ENCODE measurements at places on chromosomes 4 and X. TPM values are rescaled to one million over a fixed set of nuclear protein-coding genes. Genes with fewer than 3 reads are reported as not detected.

- no peak for ATAC-seq
These were observed 24.3 kb downstream of the HMX1 start for GRCh38 chr4:8847331-8847730.

DNA sequence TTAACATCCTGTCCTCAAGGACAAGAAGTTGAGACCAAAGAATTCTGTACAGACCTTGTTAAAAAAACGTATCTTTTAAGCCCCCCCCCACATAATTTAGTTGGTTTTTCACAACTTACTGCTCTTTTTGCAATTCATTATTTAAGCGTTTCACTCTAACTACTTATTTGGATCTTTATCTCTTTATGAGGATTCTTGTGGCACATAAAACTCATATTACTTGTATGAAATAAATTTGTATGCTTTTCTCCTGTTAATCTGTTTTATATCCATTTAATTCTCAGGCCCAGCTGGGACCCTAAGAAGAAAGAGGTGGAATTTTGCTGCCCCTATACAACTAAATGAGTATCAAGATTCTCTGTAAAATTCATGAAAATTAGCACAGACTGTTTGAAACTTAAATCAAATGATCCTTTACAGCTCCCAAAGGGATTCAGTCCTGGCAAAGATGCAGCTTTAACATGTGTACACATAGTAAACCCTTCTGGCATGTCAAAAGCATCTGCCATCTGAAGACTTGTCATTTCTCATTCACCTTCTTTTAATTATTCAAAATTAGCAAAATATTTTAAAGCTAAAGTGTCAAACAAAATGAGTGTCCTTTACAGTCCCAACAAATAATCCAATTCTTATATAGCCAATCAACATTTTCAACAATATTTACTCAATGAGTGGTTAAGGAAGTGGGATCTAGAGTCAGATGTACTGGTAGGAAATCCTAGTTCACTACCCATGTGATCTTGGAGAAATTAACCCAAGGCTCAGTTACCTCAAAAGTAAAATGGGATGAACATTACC lies 17.7 kb downstream of the ARAP2 start:
- no peak for ATAC-seq

DNA sequence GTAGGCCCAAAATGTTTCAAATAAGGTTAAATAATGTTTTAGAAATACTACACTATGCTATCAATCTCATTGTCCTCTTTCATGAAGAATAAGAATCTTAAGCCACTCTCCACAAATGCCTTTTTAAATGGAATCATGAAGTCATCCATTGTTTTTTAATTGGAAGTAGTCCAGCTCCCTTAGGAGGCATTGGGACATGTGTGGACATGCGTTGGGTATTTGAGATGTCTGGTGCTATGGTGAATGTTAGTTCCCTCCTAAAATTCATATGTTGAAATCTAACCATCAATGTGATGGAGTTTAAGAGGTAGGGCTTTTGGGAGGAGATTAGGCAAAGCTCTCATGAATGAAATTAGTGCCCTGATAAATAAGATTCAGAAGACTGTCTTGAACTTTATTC lies 289.0 kb downstream of the C4orf33 start:
- ATAC-seq = no peak

DNA sequence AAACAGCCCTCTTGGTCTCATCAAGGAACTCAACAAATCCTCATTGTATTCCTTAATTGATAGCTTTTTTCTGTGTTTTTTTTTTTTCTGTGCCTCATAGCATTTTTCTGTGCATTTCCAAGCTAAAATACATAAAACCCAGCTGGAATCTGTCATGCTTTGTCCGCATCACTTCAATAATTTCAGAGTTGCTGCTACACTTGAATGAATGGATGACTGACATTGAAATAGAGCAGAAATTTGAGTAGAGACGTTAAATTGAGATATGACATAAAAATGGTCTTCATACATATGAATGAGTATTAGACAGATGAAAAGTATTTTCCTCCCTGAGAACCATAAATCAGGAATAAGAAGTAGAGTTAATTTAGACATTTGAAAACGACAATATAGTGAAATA lies 593.2 kb downstream of the TMA16 start:
- no peak for ATAC-seq

DNA sequence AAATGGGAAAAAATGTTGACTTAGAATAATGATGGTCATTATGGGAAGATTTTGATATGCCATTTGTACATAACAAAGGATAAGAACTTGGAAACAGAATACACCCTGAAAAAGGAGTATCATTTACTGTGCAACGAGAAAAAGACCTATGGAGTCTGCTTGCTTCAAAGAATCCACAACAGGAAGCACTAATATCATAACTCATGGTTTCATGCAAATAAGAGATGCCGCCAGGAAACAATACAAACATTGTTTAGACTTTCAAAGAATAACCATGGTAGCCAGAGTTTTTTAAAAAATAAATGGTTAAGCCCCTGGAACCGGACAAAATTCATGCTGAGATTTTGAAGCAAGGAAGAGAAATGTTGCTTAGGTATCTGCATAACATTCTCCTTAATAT lies 139.9 kb upstream of the ETNPPL start:
- no peak for ATAC-seq

DNA sequence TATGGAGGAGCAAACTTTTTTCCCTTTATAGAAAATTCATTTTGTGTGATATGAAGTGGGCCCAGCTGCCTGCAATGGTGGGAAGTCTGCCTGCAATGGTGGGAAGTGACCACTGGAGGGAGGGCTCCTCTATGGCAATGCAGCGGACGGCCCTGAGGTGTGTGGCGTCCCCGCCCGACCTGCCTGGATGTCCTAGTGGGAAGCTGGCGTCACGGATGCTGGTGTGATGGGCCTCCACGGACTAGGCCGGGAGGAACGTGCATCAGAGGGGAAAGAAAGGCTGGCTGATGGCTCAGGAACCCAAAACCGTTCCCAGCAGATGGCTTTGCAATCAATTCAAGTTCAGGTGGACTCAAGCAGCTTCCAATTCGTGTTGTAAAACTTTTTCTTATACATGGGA lies 177.9 kb downstream of the AFAP1 start:
- peak; percentile 88 for ATAC-seq

GRCh38 chr4:143382596-143382995 lies 45.9 kb downstream of the GAB1 start:
- ATAC-seq = no peak

- no peak for ATAC-seq
These were observed 60.8 kb upstream of the FMR1 start for GRCh38 chrX:147850875-147851274.

DNA sequence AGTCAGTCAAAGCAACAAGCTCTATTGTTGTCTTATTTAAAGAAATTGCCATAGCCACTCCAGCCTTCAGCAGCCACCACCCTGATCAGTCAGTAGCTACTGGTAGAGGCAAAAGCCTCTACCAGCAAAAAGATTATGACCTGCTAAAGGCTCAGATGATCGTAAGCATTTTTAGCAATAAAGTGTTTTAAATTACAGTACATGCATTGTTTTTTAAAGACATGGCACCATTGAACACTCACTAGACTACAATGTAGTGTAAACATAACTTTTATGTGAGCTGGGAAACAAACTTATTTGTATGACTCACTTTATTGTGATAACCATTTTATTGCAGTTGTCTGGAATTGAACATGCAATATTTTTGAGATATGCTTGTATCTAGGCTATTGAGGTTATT lies 32.3 kb upstream of the DYNLT3 start:
- ATAC-seq = no peak

GRCh38 chr4:147578593-147578992 lies 38.6 kb upstream of the TMEM184C start:
- no peak for ATAC-seq

GRCh38 chr4:74942918-74943253 lies 10.0 kb downstream of the PARM1 start:
- no peak for ATAC-seq

GRCh38 chr4:60266505-60266904 lies 933.6 kb upstream of the ADGRL3 start:
- ATAC-seq = no peak

DNA sequence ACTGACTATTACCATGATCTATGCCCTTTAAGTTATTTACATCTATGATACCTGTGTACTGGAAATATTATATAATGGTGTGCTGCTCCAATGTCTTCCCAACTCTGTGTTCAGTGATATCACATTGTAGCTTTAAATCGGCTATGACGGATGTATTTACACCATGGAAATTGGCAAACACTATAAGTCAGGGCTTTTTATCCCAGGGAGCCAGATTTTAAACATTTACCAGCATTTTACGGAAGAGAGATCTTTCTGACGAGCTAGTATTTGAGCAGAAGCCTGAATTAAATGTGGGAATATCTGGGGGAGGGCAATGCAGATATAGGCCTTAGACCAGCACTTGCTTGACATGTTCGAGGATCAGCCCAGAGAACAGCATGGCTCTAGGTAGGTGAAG lies 7.7 kb upstream of the PGM2 start:
- ATAC-seq = no peak

DNA sequence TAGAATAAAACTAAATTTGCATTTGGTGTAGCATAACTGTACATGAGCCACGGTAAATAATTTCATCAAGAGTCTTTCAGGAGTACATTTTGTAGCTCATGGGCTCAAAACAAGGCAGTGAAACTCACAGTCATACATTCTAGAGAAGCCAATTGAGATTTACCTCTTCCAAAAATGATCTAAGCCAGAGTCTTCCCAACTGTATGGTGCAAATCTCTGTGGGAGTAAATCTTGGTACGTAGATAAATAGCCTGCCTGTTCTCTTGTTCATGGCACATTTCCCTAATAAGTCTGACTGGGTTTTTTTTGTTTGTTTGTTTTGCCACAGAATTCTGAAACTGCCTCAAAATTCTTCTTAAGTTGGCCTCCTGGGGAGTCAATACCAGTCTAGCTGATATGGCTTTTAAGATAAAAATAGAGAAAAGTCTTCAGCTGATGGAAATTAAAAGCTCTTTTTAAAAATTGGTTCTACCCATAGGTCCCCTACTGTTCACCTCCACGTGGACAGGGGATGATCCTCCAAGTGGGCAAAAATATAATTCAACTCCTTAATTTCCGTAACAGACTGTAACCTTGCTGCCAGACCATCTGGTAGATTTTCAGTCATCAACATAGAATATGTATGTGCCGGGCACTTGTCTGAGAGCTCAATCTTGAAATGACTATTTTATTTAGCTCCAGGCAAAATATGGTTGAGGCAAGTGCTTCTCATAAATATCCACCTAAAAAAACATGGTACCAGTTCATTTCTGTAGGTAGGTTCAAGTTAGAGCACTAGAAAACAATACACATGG lies 365.4 kb downstream of the PDHA2 start:
- ATAC-seq = no peak

GRCh38 chr4:176838601-176839433 lies 46.1 kb upstream of the VEGFC start:
- no peak for ATAC-seq

GRCh38 chr4:152630324-152630723 lies 49.5 kb downstream of the TMEM154 start:
- no peak for ATAC-seq

DNA sequence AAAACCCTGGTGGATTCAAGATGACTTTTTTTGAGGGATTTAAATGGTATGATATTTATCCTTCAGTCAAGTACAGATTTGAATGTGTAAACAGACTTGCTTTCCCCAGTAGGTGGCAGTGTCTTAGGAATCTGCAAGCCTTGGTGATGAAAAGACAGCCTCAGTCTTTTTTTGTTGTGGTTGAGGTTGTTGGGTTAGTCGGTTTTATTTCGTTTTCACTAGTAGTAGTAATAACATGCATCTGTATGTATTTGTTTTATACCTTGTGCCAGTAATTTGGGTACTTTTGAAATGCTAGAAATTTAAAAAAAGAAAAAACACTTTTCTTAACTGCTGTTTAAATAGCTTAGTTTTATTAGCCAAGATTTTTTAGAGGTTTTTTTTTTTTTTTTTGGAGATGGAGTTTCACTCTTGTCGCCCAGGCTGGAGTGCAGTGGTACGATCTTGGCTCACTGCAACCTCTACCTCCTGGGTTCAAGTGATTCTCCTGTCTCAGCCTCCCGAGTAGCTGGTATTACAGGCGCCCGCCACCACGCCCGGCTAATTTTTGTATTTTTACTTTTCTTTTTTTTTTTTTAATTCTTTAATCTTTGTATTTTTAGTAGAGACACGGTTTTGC lies 39.2 kb downstream of the COPS4 start:
- no peak for ATAC-seq

- no peak for ATAC-seq
These were observed 57.6 kb downstream of the PLAC1 start for GRCh38 chrX:134600714-134601113.

DNA sequence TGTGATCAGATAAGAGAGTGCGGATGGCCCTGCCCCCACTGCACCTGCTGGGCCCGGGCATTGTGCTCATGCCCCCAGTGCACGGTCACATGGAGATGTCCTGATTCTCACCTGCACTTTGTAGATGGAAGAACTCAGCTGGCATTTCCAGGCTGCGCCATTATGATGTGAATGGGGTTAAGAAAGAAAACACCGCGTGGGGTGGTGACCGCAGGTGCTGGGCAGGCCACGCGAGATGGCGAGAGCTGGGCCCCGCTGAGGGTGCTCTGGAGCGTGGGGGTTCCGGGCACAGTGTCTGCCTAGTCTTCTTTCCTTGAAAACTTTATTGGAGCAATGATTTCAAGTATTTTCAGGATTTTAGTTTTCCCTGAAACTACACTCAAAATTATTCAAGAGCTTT lies 17.8 kb upstream of the HGFAC start:
- ATAC-seq = no peak

GRCh38 chr4:35925806-35926205 lies 318.5 kb downstream of the ARAP2 start:
- ATAC-seq = no peak

- no peak for ATAC-seq
These were observed 348.9 kb downstream of the NKX6-1 start for GRCh38 chr4:84150177-84150576.

- ATAC-seq = no peak
These were observed 39.4 kb downstream of the FAT1 start for GRCh38 chr4:186684220-186684619.

- ATAC-seq = no peak
These were observed 392.3 kb downstream of the ARHGAP24 start for GRCh38 chr4:85867271-85867670.

- peak; percentile 9 for ATAC-seq
These were observed 19.7 kb downstream of the TRIM2 start for GRCh38 chr4:153223930-153224329.

- ATAC-seq = no peak
These were observed 912.6 kb upstream of the LCORL start for GRCh38 chr4:18934197-18934596.

The TMEM35A gene
- total RNA-seq = not detected

The EREG gene
- total RNA-seq = not detected

The BST1 gene
- total RNA-seq = 1.1 TPM

The INTU gene
- total RNA-seq = 5.2 TPM

The EXOC1 gene
- 40.2 TPM for total RNA-seq

The PAGE4 gene
- total RNA-seq = not detected

The LEF1 gene
- 1.5 TPM for total RNA-seq

The SMIM14 gene
- total RNA-seq = 26.5 TPM

The CT45A8 gene
- total RNA-seq = not detected

The FGD1 gene
- total RNA-seq = 15.1 TPM

The NLRP2B gene
- not detected for total RNA-seq

The RBM46 gene
- total RNA-seq = not detected

The SMIM31 gene
- not detected for total RNA-seq

The PNMA6F gene
- 0.04 TPM for total RNA-seq

All from motor neuron (in vitro differentiated cells).